HTR-8/SVneo (cell line): ENCODE measurements at places on chromosomes 7 and 10.

GRCh38 chr7:141074162-141074991 lies 513 bp downstream of the TMEM178B start:
- no peak for DNase-seq

DNA sequence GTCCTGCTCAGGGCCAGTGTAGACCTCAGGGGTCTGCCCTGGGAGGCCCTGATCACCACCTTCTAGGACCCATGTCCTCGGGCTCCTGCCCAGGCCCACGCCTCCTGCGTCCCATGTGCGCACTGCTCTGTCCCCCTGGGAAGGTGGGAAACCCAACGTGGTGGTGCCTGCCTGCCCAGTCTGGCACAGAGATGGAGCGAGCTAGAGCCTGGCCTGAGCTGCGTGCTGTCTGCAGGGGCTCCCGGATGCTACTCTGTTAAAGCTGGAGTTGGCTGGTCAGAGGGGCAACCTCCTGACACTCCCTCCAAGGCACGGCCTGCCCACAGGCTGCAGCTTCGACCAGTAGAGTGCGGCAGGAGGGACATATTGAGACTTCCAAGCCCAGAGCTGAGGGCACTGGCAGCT lies 171.7 kb downstream of the DNAJB6 start:
- no peak for DNase-seq

GRCh38 chr7:54811041-54811845 lies 52.2 kb upstream of the SEC61G start:
- peak; percentile 42 for DNase-seq

DNA sequence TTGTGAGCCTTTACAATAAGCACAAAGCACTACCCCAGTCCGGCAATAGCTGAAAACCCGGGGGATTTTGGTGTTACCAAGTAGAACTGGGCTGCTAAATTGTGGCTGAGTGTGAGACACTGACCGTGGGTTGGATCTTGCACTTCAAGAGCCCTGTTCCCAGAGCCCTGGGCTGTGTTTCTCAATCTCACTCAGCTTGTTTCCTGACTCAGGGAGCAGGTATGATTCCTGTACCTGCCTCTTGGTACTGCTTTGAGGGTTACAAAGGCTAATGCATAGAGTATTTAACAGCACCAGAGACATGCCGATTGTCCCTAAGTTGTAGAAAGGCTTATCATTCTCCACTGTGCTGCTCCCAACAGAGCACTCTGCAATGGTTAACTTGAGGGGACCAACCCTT lies 134.6 kb downstream of the TEX36 start:
- no peak for DNase-seq

DNA sequence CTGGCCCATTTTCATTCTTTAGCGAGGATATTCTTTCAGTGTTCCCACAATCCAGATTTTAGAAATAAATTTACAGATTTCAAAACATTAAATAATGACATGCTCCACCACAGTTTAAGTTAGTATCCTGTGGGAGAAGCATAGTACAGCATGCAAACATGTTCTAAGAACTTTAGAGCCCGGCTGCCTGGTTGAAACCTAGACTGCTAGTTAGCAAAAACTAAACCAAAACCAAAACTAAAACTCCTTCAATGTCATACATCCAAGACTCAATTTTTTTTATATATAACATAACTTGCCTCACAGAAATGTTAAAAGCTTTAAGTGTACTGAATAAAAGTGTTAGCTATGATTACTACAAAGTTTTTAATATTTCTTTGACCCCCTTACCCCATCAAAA lies 17.0 kb downstream of the TRA2A start:
- DNase-seq, result no peak
